A549 (cell line): ENCODE measurements at places on chromosomes 13 and 19.

GRCh38 chr13:51818276-51818675 is 14.3 kb upstream of the DHRS12 start:
- DNase-seq, result no peak

- DNase-seq, result no peak
Observed at GRCh38 chr19:45206328-45206727, 27.7 kb downstream of the BLOC1S3 start.

DNA sequence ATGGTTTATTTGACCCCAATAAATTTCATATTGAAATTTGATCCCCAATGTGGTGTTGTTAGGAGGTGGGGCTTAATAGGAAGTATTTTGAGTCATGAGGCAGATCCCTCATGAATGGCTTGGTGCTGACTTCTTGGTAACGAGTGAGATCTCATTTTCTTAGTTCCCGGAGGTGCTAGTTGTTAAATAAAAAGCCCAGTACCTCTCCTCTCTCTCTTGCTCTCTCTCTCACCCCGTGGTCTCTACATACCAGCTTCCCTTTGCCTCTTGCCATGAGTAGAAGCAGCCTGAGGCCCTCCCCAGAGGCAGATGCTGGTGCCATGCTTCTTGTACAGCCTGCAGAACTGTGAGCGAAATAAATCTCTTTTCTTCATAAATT is 39.4 kb upstream of the KATNAL1 start:
- DNase-seq, result no peak

DNA sequence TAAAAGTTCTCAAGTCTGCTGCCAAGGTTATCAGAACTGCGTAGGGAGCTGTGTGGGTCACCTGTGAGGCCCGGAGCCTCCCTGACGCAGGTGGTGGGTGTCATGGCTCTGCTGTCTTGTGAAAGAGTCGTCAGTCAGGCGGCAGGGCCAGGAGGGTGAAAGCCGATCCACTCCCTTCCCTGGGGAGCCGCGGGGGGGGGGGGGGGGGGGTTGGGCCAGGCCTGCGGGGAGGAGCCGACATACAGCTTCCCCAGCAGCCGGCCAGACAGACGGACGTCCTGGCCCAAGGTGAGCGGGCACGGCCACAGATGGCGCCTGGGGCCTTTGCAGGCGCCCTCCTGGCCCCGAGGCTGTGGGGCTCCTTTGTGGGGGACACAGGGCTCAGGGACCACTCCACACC is 12.4 kb downstream of the SBNO2 start:
- DNase-seq, result peak; percentile 80

DNA sequence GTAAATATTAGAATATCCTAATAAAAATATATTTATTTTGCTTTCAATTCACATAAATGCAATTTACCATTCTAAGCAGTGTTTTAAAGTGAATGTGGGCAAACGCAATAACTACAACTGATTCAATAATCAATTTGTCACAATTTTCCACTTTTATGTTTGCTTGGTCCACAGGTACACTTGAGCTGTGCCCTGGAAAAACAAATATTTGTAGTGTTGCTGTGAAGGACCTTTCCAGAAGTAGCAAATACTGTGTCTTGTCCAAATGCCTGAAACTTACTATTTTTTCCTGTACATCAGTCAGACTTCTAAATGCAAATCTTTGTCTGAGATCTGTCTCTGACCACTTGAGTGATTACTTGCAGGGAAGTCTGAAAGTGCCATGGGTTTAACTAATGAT is 845.8 kb upstream of the SLITRK5 start:
- no peak for DNase-seq

GRCh38 chr19:33268162-33268991 is 34.0 kb downstream of the CEBPA start:
- no peak for DNase-seq

DNA sequence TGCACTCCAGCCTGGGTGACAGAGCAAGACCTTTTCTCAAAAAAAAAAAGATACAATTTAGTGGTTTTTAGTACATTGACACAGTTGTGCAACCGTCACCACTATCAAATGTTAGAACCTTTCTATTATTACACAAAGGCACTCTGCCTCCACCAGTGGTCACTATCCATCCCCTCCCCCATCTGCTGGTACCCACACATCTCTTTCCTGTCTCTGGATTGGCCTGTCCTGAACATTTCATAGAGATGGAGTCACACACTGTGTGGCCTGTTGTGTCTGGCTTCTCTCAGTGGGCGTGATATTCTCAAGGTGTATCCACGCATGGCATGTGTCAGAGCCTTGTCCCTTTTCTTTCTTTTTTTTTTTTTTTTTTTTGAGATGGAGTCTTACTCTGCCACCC is 11.2 kb downstream of the KDM4B start:
- no peak for DNase-seq
